ENCODE measurements at places on chromosomes 2 and 18. TPM values are rescaled to one million over a fixed set of nuclear protein-coding genes. Genes with fewer than 3 reads are reported as not detected.

DNA sequence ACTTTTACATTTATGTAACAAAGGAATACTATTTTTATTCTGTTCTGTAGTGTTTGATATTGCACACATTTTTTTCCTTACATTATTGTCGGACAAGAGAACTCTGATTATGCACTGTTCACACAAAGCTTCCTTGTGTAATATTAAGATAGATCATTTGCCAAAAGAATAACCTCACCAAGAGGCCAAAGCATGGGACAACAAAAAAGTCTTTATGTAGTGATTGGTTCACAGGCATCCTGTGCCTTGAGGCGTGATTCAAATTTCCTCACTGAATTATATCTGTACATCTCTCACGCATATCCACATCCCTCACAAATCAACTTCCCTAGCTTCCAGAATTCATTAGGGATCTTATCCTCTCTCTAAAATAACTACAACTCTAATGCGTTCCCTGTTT, 642.7 kb downstream of the NR4A2 start:
- no peak for DNase-seq

The SMAD4 gene
- 113 TPM for total RNA-seq

DNA sequence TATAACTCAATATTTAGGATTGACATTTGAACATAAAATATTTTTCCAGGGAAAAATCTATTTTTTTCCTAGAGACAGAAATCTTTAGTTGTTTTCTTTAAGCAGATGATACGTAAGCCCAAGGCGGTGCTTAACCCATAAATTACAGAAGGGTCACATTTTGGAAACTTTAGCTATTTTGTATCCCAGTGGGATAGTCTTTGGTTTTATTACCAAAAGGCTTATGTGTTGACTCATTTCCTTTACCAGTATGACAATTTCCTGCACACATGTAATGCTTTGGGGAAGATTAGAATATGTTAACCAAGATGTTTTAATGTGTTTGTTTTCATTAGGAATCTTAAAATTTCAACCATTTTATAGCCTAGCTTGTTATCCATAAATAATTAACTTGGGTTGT, 24.8 kb downstream of the DYNC1I2 start:
- no peak for DNase-seq

DNA sequence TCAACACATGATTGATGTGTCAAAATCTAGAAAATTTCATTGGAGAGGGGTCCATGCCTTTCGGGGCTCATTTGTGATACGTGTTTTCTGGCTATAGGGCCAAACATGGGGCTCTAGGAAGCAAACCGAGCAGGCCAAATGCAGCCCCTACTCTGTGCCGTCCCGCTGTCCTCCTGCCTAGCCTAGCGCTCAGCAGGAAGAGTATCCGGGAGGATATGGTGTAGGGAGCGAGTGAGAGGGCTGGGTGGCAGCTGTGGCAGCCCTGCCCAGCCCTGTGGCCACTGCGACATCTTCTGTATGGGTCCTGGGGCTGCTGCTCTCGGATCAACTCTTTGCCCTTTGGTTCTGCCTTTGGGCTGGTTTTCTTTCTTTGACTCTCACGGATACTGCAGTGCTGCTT, 120.1 kb upstream of the MAP3K20 start:
- no peak for DNase-seq

DNA sequence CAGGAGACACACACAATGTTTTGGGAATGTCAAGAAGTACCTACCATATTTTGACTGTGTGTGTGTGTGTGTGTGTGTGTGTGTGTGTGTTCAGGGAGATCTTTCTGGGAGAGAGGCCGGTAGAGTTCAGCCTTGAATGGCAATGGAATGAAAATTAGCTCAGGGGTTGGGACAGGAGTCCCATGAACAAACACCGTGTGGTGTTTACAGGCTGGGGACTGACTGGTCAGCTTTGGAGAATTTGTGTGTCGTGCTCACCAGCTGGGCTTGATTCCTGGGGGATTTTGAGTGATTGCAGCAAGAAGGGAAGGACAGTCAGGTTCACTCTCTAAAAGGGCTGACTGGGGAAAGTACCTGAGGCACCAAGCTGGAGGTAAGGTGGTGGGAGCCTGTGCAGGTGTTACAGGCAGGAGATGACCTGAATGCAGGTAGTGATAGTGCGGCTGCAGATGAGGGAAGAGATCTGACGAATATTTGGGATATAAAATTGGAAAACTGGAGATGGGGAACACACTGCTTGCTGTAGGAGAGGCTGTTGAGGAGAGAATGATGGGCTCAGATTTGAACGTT, 2.5 kb upstream of the ADNP2 start:
- no peak for DNase-seq

GRCh38 chr18:71301596-71301995, 1012.8 kb downstream of the SOCS6 start:
- no peak for DNase-seq

GRCh38 chr2:70753902-70754301, 14.1 kb downstream of the ADD2 start:
- no peak for DNase-seq

- no peak for DNase-seq
These were observed 59.9 kb upstream of the RAB12 start for GRCh38 chr18:8549254-8549757.

- DNase-seq: no peak
These were observed 167.5 kb downstream of the AGAP1 start for GRCh38 chr2:235661167-235661937.

- peak; percentile 46 for DNase-seq
These were observed 18.4 kb downstream of the HS1BP3 start for GRCh38 chr2:20632446-20632990.

GRCh38 chr2:219496825-219497494, 1.7 kb upstream of the GMPPA start:
- DNase-seq: no peak

GRCh38 chr18:13415736-13416135, 197.2 kb downstream of the LDLRAD4 start:
- no peak for DNase-seq

The NAT8 gene
- not detected for total RNA-seq

DNA sequence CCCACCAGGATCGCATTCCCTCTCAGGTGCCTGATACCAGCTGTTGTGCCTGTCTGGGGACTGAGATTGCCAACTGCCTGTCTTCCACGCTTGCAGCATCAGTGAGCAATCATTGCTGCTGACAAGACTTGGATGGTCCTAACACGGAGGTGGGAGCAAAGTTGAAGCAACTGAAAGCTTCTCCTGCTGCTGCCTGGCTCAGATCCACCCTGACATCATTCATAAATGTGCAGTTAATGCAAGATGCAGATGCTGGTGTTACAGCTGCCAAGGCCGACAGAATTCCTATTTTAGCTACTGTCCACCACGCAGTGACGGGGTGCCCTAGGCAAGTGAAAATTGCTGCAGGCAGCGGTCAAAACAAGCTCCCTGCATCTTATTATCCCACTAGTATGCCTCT, 131.4 kb downstream of the VWC2L start:
- DNase-seq: no peak

The FASTKD2 gene
- 16.8 TPM for total RNA-seq

The SERPINB2 gene
- not detected for total RNA-seq

GRCh38 chr2:23412556-23413155, 27.7 kb downstream of the KLHL29 start:
- DNase-seq: no peak

- DNase-seq: no peak
These were observed 344.3 kb upstream of the RAB12 start for GRCh38 chr18:8264861-8265411.

- no peak for DNase-seq
These were observed 201.1 kb downstream of the SP3 start for GRCh38 chr2:173764094-173764493.

DNA sequence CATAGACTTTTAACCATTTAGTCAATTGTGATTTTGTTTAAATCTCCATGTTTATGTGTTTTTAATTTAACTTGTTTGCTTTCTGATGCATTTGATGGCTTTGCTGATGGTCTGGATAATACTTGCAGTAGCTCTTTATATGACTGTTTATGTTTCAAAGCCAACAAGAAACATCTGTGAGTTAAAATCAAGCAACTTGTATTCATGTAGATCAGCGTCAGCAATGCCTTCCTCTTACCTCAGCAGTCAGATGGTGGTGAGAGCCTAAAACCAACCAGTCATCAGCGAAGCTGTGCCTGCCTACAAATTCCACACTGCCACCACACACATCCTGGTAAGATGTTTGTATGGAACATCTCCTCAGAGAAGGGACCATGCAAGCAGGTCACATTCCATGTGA, 231.9 kb downstream of the PTGR3 start:
- no peak for DNase-seq

- DNase-seq: no peak
These were observed 68.2 kb upstream of the MBOAT2 start for GRCh38 chr2:9071584-9072124.

DNA sequence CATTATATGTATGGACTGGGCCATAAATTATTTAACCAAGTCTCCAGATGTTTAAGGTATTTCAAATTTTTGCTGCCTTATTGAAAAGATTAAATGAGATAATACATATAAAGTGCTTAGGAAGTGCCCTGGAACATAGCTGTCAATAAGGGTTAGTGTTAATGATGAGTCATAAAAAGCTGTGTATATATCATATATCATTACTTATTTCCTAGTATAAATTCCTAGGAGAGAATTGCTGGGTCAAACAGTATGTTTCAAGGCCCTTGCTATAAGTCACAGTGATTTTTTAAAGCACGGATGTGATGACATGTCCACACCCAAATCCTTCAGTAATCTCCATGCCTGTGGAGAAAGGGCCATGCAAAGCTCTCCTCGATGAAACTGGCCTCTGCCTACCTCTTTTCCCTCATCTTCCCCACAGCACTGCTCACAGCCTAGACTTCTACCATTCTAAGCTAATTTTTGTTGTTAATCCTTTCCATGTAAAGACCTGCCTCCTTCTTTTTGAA, 8.5 kb downstream of the ZNF2 start:
- no peak for DNase-seq

GRCh38 chr2:10544252-10544651, 96.1 kb upstream of the ODC1 start:
- DNase-seq: no peak

- no peak for DNase-seq
These were observed 75.8 kb upstream of the WIPF1 start for GRCh38 chr2:174673440-174673839.

- no peak for DNase-seq
These were observed 46.5 kb downstream of the DPP10 start for GRCh38 chr2:114488841-114489530.

DNA sequence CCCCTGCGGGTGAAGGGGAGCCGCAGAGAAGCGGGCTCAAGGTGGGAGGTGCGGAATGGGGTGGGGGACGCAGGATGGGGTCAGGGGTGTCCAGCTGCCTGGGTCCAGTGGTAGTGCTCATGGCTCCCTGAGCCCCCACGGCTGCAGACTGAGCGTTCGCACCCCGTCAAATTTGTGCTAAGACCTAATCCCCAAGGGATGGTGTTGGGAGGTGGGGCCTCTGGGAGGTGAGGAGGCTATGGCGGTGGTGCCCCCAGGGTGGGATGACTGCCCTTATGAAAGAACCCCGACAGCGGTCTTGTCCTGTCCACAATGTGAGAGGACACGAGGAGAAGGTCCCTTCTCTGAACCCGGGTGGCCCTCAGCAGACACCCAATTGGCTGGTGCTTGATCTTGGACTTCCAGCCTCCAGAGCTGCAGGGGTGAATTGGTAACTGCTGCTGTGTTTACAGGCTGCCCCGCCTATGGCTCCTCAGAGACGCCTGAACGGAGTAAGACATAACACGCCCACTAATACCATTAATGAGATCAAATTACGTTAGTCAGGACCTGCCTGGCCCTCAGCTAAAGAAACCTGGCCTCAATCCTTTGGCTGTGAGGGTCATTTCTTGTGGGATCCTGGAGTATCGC, 42.6 kb downstream of the PXDN start:
- DNase-seq: no peak

The ARHGEF33 gene
- 0.51 TPM for total RNA-seq

DNA sequence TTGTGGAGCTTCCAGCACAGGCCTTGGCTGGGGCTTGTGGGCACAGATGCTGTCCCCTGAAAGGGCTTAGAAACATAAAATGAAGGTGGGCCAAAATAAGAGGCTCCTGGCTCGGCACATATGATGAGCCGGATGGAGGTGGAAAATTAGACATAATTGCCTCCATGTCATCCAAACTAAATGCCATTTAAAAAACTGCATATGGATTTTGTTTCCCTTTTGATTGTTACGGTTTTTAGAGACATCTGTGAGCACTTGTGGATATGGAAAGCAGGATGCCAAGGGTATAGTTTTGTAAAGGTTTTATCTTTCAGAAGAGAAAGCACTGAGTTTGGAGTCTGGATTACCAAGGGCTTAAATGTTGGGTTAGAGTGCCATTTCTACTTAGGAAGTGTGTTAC, 498.3 kb downstream of the RIT2 start:
- DNase-seq: no peak

GRCh38 chr2:61018318-61018755, 282 bp upstream of the PUS10 start:
- no peak for DNase-seq

The EPAS1 gene
- 122 TPM for total RNA-seq

DNA sequence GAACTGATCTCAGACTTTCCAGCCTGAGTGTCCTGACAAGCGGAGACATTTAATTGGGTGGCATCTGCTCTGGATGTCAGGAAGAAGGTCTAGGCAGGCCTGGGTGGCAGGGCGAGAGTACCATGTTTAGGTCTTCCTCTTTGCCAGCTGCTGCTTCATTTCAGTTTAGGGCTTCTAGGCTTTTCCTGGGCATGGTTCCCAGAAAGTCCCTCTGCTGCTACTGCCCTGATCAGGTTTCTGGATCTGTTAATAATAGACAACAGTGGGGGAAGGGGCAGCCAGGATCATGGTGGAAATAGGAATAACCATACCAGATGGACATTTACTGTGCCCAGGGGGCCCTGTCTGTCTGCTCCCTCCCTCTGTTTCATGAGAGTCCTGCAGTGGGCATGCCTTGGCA, 2.3 kb upstream of the PLCD4 start:
- no peak for DNase-seq

DNA sequence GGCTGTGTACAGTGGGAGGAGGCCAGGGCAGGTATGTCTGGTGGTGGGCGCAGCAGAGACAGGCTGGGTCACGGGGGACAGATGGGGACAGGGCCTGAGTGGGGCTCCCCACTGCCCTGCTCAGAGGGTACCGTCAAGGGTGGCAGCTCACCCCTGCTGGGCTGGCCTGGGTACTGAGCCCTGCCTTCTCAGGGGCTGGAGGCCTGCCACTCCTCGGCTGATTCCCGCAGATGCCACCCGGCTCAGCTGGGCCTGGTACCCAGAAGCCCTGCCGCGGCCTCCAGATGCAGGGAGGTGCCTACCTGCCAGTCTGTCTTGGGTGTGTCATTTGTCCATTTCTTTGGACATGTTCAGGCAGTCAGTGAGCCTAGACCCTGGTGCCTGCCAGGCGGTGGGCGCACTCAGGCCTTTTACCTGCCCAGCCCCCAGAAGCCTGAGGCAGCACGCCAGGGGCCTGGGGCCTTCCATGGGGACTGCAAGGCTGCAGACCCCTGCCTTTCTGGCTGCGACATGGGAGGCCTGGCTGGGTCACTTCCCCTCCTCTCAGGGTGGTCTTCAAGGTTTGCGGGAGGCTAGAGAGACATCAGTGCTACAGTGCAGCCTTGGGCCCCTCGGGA, 3.3 kb downstream of the SNORC start:
- no peak for DNase-seq

The LTBP1 gene
- total RNA-seq: 398 TPM

The SERPINB7 gene
- total RNA-seq: not detected

The GBX2 gene
- total RNA-seq: 16.7 TPM

GRCh38 chr2:30565851-30566358, 118.9 kb downstream of the LCLAT1 start:
- no peak for DNase-seq

Data from chondrocyte (in vitro differentiated cells).